Panc1 (cell line): ENCODE measurements at places on chromosomes 5 and 9.

DNA sequence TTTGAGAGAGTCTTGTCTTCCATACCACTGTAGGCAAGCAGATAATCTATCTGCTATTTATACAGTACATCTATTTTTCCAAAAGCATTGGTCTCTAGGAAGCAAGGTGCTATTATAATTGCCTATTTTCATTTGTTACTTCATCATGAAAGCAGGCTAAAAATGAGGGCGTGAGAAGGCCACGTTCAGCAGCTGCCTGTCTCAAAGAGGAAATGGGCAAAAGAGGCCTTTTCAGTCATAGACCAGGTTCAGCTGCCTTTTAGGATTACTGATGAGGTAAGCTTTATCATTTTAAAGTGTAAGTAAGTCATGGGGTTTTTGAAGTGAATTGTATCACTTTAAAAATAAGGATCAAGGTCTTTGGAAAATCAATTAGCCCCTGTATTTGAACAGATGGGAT, 1091.1 kb upstream of the DMAC1 start:
- no peak for DNase-seq

DNA sequence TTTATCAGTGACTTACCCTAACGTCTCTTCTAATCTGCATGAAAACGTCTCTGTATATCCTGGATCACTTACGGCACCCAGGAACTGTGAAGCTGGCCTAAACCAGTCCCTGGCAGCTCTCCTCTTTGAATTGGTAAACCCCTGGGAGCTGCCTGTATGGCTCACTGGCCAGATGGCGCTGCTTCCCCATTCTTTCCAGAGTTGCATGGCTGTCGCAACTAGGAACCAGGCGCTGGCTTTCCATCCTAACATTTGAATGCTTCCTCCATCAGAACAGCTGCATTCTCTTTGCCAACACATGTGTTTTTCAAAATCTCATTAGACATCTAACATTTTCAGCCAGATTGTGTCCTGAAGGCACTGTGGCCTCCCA, 8.0 kb upstream of the PCA3 start:
- DNase-seq: no peak

DNA sequence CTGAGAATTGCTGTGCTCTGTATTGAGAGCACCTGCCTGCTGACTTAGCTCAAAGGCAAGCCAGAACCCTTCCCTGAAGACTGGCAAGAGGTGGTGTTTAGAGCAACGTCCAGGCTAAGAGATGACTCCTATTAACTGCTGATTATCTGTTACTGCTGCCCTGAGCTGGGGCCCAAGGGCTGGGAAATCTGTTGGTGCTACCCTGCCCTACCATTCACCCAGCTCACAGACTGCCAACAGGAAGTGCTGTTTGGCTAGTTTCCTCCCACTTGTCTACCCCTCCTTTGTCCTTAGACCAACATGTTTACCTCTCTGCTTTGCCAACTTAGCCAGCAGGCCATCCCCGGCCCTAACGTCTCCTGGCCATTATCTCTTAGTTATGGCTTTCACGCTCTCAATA, 6.9 kb downstream of the RAB24 start:
- DNase-seq: no peak

DNA sequence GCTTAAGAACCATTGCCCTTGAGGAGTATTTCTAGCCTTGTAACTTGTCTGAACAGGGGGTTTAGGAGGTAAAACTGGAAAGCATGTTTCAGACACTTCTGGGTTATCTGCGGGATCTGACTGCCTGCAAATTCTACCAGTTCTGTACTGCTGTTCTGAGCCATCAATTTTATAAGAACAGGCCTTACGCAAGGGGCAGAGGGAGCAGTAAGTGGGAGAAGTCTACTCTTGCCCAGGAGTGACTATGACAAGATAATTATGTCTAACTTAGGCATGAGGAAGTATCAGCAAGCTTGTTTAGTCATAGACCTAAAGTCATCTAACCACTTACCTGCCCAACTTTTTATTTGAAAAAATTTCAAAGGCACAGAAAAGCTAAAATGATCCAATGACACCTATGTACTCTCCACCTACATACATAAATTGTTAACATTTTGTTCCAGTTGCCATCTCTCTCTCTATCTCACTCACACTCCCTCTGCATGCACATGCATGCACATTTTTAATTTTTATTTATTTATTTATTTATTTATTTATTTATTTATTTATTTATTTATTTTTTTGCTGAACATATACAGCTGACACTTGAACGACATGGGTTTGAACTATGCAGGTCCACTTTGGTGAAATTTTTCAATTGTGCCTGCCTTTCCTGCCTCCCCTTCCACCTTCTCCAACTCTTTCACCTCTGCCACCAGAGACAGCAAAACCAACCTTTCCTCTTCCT, 18.4 kb upstream of the DEPDC1B start:
- no peak for DNase-seq

DNA sequence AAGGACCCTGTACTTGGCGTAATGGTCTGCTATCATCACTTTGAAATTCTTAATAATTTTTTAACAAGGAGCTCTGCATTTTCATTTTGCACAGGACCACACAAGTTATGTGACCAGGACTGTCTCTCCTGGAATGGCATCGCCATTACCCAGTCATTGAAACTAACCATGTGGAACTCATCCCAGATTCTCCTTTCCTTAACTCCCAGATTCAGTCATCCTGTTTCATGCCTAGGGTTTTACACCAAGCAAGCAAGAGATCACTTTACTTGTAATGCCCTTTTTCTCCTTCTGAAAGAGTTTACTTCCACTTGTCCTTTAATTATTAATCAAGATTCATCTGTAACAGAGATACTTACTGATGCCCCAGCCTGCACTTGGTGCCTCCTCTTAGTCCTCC, 12.0 kb downstream of the FRMD3 start:
- DNase-seq: no peak

DNA sequence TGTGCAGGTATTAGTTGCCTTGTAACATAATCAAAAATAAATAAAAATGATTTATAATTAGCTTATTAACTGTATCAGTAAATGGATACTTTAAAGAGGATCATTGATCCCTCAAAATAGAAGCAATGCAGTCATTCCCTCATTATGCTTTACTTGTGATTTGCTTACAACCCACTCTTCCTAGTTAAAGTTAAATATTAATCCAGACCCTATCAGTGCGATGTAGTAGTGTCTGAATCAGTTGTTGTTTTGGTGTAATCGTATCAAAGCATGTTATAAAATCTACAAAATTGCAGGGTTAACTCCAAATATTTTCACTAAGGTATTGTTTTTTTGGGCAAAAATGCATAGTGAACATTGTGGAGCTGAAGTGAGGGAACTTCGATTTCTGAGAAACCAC, 17.6 kb downstream of the TENT4A start:
- DNase-seq: no peak

- DNase-seq: no peak
These were observed 67.4 kb upstream of the HRH2 start for GRCh38 chr5:175590471-175590881.

DNA sequence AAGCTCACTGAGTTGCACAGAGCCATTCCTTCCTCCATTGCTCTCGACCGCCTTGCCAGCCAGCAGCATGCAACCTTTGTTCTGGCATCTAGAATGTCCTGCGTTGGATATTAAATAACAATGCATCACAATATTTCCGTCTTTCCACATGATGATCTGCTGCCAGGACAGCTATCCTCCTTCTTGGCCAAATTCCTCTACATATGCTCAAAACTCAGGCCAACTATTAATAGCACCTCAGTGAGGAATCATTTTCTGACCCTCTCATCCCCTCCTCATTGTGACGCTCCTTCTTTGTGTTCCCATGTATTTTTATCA, 128.6 kb downstream of the MYO10 start:
- DNase-seq: no peak

DNA sequence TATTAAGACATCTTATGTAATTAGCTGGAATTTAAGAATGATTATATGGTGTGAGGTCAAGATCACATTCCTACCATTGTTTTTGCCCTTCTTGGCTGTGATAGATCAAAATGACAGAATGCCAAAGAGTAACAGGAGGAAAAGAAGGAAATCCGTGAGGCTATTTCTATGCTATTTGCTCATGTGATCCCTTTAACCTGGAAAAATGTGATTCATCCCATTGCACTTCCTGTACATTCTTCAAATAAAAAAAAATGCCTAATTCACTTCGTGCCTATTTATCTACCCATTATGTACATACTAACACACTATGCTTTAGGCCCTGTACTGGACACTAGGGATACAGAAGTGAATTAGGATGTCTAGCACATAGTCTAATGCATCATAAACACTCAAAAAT, 154.1 kb upstream of the PAPPA start:
- no peak for DNase-seq

DNA sequence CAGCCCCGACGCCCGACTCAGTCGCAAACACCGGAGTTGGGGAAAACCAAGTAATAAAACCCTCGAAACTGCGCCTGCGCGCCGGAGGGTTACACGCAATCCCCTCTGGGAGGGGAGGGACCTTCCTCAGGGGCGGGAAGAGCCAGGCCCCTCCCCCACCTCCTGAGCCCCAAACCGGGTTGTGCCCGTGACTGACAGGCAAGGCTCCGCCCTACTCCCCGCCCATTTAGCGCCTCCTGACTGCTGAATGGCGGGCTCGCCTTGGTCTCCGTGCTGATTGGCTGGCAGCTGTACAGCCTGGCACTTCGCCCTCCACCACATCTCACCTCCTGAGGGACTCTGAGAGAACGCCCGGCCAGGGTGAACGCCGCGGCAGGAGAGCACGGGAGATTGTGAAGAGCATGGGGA, at the start of gene PRDM9:
PRDM9 (plus strand) TSS at position 332 of the 408 bp plus-strand sequence. CDS start 1,425 bp downstream, outside the sequence.
- DNase-seq: no peak

DNA sequence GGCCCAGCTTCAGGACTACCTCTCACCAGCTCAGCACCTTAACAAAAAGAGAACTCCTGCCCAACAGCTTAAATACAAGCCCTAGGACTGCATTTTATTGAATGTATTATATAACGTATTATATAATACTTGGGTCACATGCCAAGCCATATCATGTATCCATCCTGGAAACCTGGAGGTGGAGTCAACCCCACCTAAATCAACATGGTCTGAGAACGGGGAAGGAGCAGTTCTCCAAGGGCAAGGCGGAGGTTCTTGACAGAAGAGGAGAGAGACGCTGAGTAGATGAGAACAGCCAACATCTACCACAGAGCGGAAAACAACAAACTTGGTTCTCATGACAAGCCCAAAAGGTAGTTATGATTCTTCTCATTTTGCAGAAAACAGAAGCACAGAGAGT, 163.4 kb downstream of the FGF18 start:
- DNase-seq: no peak

DNA sequence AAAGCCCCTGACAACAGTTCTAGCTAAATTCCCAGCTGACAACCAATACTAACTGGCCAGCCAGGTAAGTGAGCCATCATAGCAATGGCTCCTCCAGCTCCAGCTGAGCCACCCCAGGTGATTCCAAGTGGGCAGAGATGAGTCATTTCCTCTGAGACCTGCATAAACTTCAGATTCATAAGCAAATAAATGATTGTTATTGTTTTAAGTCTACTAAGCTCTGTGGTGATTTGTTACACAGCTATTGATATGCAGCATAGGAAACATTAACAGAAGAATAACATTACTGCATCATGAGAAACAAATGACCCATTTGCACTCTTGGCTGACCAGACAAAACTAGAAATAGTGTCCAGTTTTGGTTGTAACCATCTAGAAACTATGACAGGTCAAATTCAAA, 60.3 kb downstream of the TTC39B start:
- DNase-seq: no peak

DNA sequence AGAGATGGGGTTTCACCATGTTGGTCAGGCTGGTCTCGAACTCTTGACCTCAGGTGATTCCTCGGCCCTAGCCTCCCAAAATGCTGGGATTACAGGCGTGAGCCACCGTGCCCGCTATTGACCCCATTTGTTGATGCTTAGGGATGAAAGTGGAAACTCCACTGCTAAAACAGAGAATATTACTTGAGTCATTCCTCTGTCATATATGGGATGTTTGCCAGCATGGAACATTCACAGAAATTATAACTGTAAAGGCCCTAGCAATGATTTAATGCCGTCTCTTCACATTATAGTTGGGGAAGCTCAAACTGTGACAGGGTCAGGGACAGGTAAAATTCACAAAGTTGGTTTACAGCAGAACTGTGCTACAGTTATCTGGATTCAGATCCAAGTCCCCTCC, 94.5 kb downstream of the TMC1 start:
- no peak for DNase-seq

DNA sequence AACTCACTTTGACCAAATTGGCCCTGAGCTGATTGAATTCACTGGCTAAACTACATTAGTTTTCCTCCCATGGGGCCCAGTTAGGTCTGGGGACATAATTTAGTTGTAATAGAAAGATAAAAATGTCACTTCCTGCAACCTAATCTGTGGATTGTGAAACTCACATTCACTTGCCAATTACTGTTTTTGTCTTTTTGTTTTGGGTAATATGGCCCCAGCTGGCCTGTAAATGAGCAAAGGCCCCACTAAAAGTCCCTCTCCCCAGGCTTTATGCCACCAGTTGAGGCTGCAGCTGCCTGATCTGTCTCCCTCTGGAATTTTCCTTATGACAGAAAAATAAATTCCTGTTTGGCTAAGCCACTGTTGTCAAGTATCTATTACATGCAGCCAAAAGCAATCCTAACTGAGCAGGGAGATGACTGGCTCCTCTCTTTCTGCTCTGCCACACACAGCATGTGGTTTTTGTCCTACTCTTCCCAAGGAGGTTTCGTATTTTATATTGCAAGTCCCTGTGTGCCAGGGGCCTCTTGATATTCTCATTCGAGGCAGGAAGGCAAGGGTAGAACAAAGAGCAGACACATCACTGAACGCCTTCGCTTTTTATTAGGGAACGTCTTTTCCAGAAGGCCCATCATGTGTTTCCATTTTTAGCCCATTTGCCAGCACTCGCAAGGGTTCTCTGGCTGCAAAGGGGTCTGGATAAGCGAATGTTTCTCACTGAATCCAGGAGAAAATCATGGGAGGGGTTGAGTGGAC, 24.1 kb upstream of the SLC25A48 start:
- no peak for DNase-seq

GRCh38 chr9:99105152-99106043, 485 bp downstream of the TGFBR1 start:
- DNase-seq: no peak

GRCh38 chr5:53333160-53333559, 147.3 kb upstream of the FST start:
- no peak for DNase-seq

DNA sequence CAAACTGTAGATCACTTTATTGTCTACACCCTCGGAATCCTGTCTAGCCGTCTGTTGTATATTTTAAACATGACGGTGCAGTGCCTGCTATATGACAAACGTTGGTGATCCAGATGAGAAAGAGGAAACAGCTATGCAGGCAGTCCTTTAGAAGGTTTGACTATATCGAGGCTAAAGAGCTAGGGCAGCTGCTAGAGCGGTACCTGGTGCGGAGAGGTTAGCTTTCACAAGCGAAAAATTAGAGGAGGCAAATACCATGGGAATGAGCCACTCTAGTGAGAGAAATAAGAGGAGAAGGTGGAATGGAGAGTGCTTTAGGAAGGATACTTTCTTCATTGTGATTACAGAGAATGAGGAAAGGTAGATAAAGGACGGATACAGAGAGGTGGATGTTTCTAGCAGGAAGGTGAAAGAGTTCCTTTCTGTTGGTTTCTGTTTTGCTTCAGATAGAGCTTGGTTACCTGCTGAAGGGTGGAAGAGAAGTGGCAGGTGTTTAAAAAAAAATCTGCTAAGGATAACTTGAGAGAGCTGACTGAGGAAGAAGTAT, 959 bp upstream of the FBXL17 start:
- DNase-seq: no peak

GRCh38 chr5:160432787-160433186, 11.1 kb downstream of the PTTG1 start:
- no peak for DNase-seq
